ENCODE measurements at places on chromosomes 11 and 22. TPM values are rescaled to one million over a fixed set of nuclear protein-coding genes. Genes with fewer than 3 reads are reported as not detected.
A peak's percentile ranks its signal among the peaks of the same experiment; 100 is the strongest.

PYGM gene
- total RNA-seq, result 2.0 TPM

TMEM45B gene
- 50.8 TPM for total RNA-seq

GRCh38 chr11:69836401-69836800 lies 17.2 kb upstream of the FGF3 start:
- peak; percentile 67 for DNase-seq

- no peak for DNase-seq
Measured at GRCh38 chr11:132718711-132719671, 813.3 kb downstream of the OPCML start.

GRCh38 chr22:27704581-27704980 lies 97.0 kb downstream of the MN1 start:
- no peak for DNase-seq

NLRP10 gene
- total RNA-seq, result 69.3 TPM

GRCh38 chr11:128917144-128917724 lies 25.4 kb downstream of the TP53AIP1 start:
- no peak for DNase-seq

GRCh38 chr11:19984048-19984742 lies 176.1 kb downstream of the DBX1 start:
- DNase-seq, result no peak

GPR83 gene
- total RNA-seq, result not detected

- DNase-seq, result no peak
Measured at GRCh38 chr11:95306801-95307200, 75.8 kb upstream of the SESN3 start.

CNGA4 gene
- not detected for total RNA-seq

INPPL1 gene
- total RNA-seq, result 25.0 TPM

IFTAP gene
- total RNA-seq, result 12.4 TPM

OR51F2 gene
- total RNA-seq, result not detected

DNA sequence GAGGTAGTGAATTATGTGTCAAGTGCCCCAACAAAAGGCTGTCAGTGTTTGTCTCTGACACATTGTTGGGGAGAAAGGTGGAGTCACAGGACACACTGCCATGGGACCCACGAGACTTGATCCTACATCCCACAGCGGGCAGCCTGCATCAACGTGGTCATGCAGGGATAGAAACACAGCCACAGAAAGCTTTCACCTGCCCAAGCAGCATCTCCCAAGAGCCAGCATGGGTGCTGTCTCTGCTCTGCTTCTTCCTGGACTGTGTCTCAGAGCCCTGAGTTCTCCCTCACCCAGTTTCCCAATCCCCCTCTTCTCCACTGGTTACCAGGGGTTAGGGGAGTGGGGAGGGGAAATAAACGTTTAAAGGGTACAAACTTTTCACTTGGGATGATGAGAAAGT lies 97.2 kb downstream of the VPREB1 start:
- DNase-seq, result no peak

GRCh38 chr11:117946842-117947526 lies 17.8 kb upstream of the TMPRSS13 start:
- DNase-seq, result peak; percentile 83

GRCh38 chr11:78438298-78438975 lies 20.8 kb upstream of the GAB2 start:
- no peak for DNase-seq

GRCh38 chr11:73394416-73395296 lies 18.5 kb downstream of the RELT start:
- peak; percentile 80 for DNase-seq

OR2D2 gene
- not detected for total RNA-seq

DNA sequence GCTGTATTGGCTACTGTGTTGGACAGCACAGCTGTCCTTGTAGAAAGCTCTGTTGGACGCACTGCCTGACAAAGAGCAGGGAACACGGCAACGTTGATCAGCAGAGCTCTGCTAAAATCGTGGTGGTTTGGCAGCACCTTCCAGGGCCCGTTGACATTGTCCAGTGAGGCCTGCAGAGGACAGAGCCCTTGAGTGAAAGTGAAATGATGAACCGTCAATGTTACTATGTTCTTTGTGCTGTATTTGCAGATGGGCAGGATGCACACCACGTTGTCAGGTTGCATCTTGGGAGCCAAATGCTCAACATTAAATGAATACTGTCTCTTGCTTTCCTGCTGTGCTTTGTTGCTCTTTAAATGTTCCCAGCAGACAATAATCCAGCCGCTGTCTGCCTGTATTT lies 69.7 kb downstream of the NELL1 start:
- no peak for DNase-seq

DNA sequence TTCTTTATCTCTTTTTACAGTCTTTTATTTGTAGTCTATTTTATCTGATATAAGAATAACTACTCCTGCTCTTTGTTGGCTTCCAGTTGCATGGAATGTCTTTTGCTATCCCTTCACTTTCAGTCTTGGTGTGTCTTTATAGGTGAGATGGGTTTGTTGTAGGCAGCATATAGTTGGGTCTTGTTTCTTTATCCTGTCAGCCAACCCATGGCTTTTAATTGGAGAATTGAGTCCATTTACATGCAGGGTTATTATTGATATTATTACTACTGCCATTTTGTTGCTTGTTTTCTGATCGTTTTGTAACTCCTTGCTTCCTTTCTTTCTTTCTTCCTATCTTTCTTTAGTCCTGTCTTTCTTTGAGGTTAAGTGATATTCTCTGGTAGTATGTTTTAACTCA lies 11.9 kb upstream of the IL17RA start:
- no peak for DNase-seq

ARFGAP3 gene
- total RNA-seq, result 47.2 TPM

DNA sequence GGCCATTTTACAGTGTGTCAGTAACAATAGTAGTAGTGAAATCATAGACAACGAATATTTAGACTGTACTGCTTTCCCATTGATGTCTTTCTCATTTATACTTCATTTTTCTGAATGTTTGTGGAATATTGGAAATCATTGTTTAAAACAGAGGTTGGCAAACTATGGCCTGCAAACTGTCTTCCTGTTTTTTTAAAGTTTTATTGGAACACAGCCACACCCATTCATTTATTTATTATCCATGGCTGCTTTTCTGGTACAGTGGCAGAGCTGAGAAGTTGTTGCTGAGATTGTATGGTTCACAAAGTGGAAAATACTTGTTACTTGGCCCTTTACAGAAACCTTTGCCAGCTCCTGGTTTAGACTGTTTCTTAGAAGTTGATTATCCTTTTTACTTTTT lies 13.7 kb downstream of the FAR1 start:
- no peak for DNase-seq

PKDREJ gene
- 0.23 TPM for total RNA-seq

GRCh38 chr11:47188259-47188658 lies 2.0 kb upstream of the PACSIN3 start:
- no peak for DNase-seq

CARNS1 gene
- total RNA-seq, result 0.30 TPM

DNA sequence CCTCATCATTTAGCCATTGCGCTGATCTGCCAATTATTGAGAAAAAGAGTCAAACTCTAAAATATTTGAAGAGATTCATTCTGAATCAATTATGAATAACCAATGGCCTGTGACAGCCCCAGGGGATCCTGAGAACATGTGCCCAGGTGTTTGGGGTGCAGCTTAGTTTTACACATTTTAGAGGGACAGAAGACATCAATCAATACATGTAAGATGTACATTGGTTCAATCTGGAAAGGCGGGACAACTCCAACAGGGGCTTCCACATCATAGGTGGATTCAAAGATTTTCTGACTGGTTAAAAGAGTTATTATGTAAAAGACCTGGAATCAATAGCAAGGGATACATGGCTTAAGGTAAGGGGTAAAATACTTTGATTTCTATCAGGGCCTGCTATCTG lies 4.9 kb upstream of the MRGPRE start:
- DNase-seq, result no peak

PHF21B gene
- total RNA-seq, result 0.17 TPM

DNA sequence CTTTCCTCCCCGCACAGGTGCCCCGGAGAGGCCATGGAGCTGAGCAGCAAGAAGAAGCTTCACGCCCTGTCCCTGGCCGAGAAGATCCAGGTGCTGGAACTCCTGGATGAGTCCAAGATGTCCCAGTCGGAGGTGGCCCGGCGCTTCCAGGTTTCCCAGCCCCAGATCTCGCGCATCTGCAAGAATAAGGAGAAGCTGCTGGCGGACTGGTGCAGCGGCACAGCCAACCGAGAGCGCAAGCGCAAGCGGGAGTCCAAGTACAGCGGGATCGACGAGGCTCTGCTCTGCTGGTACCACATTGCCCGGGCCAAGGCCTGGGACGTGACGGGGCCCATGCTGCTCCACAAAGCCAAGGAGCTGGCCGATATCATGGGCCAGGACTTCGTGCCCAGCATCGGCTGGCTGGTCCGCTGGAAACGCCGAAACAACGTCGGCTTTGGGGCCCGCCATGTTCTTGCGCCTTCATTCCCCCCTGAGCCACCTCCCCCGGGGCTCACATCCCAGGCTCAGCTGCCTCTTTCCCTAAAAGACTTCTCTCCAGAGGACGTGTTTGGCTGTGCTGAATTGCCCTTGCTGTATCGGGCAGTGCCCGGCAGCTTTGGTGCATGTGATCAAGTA lies 1.3 kb downstream of the TIGD3 start:
- DNase-seq, result peak; percentile 87

- no peak for DNase-seq
Measured at GRCh38 chr11:121321614-121322243, 29.2 kb downstream of the SC5D start.

- no peak for DNase-seq
Measured at GRCh38 chr11:26715133-26715532, 6.7 kb downstream of the SLC5A12 start.

DGCR2 gene
- 142 TPM for total RNA-seq

DNA sequence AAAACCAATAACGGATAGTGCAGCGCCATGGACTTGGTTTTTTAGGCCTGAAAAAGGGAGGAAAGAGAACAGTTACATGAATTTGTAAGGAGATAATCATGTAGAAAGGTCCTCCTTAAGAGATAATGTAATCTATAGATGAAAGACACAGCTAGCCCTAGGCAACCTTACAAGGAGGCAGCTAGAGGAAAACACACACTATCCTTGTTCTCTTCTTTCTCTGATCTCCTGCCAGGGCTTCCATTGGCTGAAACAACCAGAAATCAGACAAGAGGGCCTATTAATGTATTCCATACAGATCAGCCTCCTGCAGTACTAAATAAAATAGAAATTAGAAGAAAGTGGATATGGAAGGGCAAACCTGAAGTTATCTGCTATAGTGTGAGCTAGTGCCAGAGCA lies 53.0 kb downstream of the KCNA4 start:
- DNase-seq, result no peak

DNA sequence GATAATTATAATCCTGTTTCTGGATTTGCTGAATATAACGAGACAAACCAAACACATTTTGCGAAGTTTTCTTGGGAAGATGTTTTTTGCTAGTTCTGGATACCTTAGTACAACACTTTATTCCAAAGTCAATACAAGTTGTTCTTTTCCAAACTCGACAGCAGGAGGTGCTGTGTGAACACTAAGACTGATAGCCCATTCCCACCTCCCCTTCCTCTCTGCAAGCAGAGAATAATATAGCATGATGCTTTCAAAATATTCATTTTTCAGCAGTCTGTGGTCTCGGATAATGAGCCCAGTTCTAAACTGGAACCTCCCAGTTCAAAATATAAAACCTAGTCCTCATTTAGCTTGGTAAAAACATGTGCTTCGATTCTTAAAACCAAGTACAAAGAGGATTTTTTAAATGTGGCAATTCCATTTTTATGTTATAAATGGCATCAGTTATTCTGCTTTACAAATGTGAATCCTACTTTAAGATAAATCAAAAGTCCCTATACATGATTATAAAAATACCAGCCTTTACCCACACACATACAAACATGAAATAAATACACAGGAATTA lies 129.1 kb downstream of the DCDC1 start:
- DNase-seq, result no peak

GRCh38 chr11:105046898-105047579 lies 1.9 kb upstream of the CARD16 start:
- DNase-seq, result no peak

POU2F3 gene
- 101 TPM for total RNA-seq

DNA sequence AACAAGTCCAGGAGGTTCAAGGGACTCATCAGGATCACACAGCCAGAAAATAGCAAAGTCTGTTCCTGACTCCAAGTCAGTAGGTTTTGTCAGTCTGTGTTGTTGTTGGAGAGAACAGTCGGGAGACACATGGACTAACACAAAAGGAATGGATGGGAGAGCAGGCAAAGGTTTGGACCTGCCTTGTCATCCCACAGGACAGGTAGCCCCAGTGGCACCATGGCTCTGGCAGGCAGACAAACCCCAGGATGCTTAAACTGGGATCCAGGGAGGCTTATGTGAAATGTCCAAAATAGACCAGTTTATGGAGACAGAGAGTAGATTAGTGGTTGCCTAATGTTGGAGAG lies 201.6 kb upstream of the NAV2 start:
- DNase-seq, result no peak

- DNase-seq, result no peak
Measured at GRCh38 chr11:43992834-43993637, 50.6 kb downstream of the C11orf96 start.

MMP8 gene
- total RNA-seq, result not detected

DNA sequence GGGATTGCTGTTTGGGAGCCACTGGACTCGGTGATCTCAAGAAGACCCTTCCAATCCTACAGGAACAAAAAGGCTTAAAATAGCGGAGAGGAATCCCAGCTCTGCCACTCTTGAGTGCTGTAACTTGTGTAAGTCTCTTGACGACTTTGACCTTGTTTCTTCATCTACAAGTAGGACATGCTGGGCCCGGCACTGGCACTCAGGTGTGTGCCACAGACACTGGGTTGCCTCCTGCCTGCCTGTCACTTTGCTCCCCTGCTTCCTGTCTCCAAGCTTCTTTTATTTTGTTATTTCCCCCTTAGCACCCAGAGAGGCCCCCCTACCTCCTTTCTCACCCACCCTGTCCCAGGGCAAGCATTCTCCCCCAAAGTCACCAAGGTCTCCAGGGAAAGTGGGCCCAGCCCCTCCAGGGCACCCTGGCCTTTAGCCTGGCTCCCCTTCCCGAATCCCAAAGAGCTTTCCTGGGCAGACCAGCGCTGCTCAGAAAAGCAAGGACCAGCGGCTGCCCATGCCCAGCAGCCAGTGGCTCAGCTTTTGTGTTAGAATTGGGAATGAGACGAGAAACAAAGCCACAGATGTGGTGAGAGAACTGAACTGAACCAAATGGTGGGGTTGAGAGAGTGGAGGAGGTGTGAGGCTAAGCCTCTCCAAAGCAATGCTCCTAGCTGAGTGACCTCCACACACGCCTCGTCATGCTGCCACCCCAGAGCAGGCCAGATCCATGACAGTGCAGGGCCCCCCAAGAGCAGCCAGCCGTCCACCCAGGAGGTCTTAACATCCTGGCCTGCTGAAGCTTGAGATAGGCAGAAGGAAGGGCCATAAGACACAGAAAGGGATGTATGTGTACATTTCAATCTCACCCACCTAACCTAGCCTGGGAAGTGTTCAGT lies 4.5 kb downstream of the TRIM29 start:
- DNase-seq, result peak; percentile 15

SOX6 gene
- 11.5 TPM for total RNA-seq

- peak; percentile 7 for DNase-seq
Measured at GRCh38 chr11:129987950-129988349, 14.7 kb downstream of the PRDM10 start.

Data from lower leg skin (tissue), 4 donors.